Activated CD4-positive, alpha-beta T cell treated with anti-CD3 and anti-CD28 coated beads, Interleukin-2, amount 10 ng/mL, durations not matched to agents 24 days and 14 days (primary cell): ENCODE measurements at places on chromosomes 1 and 21.
A peak's percentile ranks its signal among the peaks of the same experiment; 100 is the strongest.

- peak; percentile 57 for DNase-seq
Measured at GRCh38 chr1:50418600-50419109, 4.6 kb downstream of the DMRTA2 start.

GRCh38 chr1:219041141-219041540, 132.5 kb upstream of the LYPLAL1 start:
- DNase-seq: no peak

DNA sequence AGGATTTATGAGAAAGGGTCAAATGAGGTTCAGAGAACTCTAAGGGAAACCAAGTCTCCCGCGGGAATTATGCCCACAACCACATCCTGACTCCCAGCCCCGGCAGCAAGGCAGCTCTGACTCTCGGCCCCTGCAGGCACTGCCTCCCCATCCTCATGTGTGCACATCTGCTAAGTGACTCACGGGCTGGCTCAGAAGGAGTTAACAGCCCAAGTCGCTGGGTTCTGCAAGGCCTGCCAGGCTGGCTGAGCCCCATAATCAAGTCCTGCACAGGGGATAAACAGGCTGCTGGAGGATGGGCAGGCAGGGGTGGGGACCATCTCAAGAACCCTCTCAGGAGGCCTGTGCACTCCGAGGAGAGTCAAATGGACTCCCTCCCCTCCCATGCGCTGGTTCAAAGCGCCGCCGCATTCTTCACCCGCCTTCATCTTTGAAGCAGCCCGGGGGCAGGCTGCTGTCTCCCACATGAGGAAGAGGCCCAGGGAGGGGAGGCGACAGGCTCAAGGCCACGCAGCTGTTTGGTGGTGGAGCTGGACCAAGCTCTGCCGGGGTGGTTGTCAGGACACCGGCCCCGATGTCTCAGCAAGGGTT, 344.3 kb downstream of the MATN1 start:
- no peak for DNase-seq

- DNase-seq: no peak
Measured at GRCh38 chr1:2990376-2991115, 30.7 kb upstream of the ACTRT2 start.

DNA sequence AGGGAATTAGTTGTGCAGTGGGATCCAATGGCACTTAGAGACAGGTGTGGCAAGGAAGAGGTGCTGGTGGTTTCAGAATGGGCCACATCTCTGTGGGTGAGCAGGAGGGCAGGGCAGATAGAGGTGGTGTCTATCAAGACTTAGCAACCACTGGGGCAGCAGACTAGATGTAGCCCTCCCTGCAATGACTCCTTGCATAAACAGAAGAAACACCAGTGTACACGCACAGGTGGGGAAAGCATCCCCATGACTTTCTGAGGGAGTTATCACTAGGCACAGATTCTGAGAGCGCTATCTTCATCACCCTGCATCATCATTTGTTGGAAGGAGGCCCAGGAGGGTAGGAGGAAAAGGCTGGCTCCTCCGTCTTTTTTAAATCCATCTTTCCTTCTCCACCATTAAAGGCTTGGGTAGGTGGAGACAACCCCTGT, 58.4 kb downstream of the PLXNA2 start:
- DNase-seq: no peak
